Putamen (tissue), 1 donor: ENCODE measurements at places on chromosomes 3 and 15.
A peak's percentile ranks its signal among the peaks of the same experiment; 100 is the strongest.

- DNase-seq, result no peak
Observed at GRCh38 chr3:44981751-44982150, 5.7 kb downstream of the EXOSC7 start.

GRCh38 chr3:183933160-183933559 lies 48.5 kb upstream of the PARL start:
- DNase-seq, result no peak

- DNase-seq, result no peak
Observed at GRCh38 chr3:14472471-14473351, 67.4 kb downstream of the GRIP2 start.

GRCh38 chr3:30655187-30655812 lies 48.9 kb downstream of the TGFBR2 start:
- no peak for DNase-seq

- peak; percentile 57 for DNase-seq
Observed at GRCh38 chr3:135503760-135504686, 461.5 kb upstream of the PPP2R3A start.

GRCh38 chr15:82751308-82751707 lies 41.6 kb upstream of the AP3B2 start:
- no peak for DNase-seq

DNA sequence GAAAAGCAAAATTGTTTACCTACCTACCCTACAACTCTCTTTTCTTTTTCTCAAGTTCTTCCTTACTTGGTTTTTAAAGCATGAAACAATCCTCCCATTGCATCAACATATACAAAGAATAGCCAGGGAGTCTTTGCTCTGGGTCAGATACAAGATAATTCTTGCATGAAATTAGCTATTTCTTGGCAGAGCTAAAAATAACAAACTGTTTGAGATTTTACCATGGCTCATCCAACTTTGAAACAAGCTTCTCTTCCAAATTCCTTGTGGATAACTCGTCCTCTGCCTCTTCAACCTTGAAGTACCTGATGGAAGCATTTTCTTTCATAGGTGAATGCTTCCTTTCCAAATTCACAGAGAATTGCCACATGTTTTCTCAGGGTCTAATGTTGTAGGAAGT lies 9.2 kb upstream of the CBLB start:
- no peak for DNase-seq

DNA sequence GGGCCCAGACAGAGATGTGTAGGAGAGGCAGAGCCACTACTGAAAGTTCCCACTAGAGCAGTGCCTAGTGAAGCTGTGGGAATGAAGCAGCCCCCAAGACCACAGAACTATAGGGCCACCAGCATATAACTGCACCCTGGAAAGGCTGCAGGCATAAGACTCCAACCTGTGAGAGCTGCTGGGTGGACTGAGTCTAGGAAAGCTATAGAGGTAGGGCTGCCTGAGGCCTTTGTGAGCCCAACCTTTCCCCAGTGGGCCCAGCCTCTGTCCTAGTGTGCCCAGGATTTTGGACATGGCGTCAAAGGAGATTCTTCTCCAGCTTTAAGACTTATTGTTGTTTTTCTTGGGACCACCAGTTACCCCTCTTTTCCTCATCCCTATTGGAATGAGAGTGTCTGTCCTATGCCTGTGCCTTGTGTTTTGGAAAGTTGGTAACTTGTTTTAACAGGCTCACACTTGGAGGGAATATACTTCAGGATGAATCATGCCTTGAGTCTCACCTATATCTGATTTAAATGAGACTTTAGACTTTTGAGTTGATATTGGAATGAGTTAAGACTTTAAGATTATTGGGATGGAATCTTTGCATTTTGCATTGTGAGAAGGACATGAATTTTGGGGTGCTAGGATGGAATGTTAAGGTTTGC lies 28.1 kb downstream of the SLMAP start:
- no peak for DNase-seq

- DNase-seq, result peak; percentile 82
Observed at GRCh38 chr3:71050538-71051258, 532.8 kb downstream of the FOXP1 start.

DNA sequence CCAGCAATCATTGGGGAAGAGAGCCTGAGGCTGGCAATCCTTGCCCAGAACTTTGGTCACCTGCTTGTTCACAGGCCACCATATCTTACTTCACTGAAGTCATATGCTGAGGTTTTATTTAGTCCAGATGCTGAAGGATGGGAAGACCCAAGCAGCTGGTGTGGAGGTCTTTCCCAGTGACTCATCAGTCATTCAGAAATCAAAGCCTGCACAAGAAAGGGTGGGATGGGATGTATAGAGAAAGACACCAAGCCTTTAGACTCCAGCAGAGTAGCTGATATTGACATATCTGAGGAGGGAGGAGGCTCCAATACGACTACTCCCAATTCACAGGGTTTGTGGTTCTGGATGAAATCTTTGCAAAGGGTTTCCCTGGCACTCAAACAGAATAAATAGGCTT lies 13.0 kb upstream of the PHLDB2 start:
- no peak for DNase-seq

DNA sequence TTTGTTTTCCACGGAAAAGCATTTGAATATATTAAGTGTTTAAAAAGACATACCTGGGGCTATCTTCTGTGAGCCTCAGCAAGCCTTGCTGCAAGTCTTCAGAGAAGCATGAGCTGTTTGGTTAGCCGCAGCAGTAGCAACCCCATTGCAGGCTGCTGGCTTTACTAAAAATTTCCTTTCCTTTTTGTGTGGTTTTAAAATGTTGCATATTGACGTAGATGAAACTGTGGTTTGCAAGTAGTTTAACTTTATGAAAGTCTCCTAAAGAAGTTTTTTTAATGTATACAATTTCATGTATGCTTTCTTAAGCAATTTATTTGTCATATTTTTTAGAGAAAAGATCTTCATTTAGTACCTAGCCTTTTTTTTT lies at the start of gene GPR171:
TSS of gene GPR171 (minus strand) at position 166 of the 370 bp plus-strand sequence. CDS start 3,830 bp downstream, outside the sequence.
- no peak for DNase-seq

GRCh38 chr15:73784291-73784690 lies 31.1 kb upstream of the INSYN1 start:
- no peak for DNase-seq

DNA sequence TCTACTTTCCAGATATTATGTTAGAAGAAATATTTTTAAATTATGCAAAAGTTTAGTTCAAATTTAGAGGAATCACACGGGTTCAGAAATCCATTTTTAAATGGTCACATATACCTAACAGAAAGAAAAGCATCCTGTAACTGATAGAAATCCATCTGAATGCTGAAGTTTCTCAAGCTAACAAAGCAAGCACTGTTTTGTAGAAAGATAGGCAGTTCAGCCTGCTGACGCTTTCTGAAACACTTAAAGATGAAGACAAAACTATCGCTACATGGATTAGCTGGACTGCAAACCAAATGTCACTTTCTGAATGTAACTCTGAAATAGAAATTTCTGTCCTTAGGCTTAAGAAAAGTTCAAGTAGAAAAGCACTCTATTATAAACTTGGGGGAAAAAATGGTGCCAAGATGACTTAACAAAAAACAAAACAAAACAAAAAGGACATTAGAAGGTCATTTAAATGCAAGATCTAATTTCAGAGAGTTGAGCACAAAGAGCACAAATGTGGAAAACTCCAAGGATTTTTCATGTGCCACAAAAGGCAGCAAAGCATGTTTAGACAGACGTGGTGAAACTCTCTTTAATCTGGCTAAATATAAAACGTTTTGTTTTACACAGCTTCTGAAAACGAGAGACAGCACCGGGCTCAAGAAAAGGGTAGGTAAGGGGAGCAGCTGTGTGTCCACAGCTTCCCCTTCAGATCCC lies 1.2 kb downstream of the PLOD2 start:
- DNase-seq, result no peak

- DNase-seq, result no peak
Observed at GRCh38 chr3:105444725-105445124, 78.0 kb downstream of the ALCAM start.

GRCh38 chr3:67329358-67329757 lies 325.1 kb downstream of the SUCLG2 start:
- DNase-seq, result no peak

GRCh38 chr3:68997887-68998286 lies 15.6 kb downstream of the EOGT start:
- no peak for DNase-seq

DNA sequence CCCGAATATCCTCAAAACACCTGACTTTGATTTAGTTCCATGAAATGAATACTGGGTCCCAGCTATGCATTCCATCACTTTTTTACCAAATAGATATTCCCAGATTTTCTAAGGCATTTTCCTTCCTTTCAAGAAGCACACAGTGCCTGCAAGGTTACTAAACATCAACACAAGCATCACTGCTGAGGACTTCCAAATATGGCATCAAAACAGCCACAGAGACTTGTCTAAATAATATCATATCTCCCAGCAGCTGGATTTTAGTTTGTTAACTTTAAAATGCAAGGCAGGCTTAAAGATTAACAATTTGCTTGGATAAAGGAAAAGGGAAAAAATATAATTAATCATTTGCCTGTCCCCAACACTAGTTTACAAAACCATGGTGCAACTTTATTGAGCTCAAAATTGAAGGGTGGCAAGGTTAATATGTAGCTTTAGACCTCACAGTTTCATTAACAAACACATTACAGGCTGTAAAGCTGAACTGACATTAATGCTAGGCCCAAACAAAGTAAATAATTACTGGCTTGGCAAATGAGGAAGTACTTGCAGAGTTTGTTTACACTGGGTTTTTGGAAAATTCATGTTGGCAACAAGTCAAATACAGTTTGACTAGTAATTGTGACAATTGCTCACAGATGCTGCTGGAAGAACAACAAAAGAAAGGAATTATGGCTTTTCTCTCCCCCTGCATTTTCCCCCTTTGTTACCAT lies 401.7 kb upstream of the CDIN1 start:
- no peak for DNase-seq

GRCh38 chr3:175200391-175201095 lies 341.4 kb downstream of the NAALADL2 start:
- DNase-seq, result no peak

DNA sequence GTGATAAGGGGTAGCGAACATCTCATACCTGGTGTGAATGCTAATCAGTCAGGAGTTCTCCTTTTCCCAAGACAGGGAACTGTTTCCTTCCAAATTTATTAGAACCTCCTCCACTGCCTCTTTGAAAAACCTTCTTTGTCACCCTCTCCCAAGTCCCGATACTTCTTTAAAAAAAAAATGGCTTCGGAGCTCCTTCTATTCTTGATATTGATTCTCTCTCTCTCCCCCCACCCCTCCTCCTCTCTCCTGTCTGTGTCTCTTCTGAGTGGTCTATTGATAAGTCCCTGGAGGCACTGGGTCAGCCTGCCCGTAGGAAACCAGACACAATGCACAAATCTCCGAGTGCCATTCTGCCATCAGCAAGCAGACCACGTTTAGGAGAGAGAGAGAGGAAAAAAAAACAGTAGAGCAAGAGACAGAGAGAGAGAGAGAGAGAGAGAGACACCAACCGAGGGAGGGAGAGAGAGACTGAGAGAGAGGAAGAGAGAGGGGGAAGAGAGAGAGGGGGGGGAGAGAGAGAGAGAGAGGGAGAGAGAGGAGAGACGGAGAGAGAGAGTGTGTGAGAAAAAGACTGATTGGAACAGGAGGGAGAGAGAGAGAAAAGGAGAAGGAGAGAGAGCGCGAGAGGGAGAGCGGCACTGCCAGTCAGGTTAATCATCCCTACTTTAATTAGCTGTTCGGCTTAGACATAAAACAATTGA lies 160.9 kb downstream of the TIGIT start:
- DNase-seq, result peak; percentile 88

DNA sequence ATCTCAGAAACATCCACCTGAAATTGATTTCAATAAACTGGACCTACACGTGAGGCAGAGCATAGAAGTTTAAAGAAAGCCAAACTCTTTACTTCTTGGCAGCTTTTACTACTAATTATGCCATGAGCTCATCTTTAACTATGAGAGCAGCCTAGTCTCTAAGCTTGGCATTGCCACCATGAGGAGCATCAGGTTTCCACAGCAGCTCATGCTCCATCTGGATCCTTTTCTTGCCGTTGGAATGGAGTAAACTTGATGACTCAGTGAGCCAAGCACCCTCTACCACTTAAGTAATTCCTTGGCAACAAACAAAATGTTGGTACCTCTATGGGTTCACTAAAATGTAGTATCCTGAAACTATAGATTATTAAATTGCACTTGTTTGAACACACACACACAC lies 583.2 kb downstream of the EPHA3 start:
- DNase-seq, result no peak

GRCh38 chr3:152834776-152835600 lies at the start of gene P2RY1:
Gene P2RY1 (plus strand): TSS chr3:152835131. CDS start chr3:152835783, 652 bp downstream.
- DNase-seq, result peak; percentile 37

DNA sequence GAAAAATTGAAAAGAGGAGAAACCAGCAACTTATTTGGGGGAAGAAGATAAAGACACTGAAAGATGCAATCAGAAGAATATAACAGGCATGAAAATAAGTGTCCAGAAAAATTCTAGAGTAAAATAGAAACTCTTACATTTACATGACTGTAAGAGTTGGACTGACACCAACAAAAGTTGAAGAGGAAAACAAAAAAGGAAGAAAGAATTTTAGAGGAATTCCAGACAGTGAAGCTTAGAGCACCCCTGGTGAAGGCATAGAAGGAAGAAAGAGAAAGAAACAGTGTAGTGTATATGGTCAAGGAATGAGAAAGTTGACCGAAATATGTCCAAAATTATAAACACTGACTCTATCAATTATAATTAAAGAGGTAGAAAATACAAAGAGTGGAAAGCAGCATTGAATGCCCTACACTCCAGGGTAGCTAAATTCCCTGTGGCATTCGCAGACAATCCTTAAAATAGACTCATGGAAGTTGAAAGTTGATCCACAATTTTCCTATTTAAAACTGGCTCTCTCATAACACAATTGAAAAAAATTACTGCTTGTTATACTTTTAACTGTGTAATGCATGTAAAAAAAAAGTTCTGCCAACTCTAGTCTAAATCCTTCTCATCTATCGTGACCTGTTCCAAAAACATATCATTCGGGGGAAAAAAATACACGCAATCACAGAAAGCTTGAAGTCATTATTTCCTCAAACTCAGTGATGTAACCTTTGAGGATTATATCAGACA lies 102.6 kb upstream of the ABI3BP start:
- DNase-seq, result no peak

- DNase-seq, result peak; percentile 79
Observed at GRCh38 chr3:66405701-66406091, 95.1 kb downstream of the LRIG1 start.

DNA sequence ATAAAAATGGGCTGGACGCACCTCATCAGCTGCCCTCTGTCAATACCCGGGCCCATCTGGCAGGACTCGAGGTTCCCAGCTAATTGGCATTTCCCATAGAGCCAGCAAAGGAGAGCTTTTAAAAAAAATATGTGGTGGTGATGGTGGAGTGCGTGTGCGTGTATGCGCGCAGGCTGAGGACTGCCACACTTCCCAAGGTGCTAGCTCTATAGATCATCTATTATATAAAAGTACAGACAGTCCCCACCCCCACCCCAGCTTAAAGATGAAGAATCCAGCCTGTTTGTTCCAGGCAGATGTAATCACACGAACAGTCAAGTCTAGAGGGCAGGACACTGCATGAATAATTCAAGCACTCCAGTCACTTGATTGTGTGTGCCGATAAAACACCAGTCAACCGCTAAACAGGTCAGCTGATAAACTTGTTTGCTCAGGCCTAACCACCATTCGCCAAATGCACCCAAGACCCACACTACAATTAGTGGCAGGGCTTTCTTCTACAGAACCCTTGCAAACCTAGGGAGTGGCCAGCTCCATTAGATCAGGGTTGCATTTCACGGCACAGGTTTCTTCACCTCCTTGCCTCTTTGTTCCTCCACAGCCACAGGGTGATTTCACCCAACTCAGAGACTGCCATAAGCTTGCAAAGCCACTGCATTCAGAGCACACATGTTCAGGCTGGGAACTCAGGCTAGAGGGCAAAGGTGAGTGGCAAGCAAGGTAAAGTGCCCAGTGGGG lies 5.8 kb downstream of the TLE3 start:
- DNase-seq, result no peak
